ENCODE measurements at places on chromosomes 16 and 17.

DNA sequence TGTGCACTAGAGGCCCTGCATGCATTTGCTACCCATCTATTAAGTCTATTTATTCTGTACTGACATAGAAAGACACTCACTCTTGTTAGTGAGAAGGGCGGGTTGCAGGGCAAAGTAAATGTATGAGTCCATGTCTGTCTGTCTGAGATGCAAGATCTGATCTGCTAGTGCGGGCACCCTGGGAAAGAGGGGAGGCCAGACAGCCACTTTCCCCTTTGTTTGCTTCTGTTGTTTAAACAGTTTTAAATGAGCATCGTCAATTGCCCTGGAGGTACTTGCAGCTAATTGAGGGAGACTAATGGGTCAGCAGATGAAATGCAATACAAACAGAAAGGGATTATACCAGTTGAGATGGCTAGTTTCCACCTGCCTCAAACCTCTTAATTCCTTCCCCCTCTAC, 24.9 kb downstream of the SCNN1G start:
- no peak for DNase-seq

DNA sequence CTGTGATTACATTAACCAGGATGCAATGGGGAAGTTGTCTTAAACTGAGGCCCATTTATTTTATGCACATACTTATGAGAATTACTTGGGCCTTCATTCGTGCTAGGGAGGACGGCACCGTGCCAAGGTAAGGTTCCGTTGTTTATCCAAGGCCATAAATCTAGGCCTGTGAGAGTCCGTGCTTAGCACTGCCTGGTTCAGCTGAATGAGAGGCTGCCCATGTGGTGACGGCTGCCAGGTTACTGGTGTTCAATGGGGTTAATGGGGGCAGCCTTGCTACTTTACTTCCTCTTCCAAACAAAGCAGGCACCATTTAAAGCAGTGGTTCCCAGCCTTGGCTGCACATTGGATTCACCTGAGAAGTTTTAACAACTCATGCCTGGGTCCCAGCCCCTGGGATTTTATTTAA, 135.1 kb upstream of the NOL11 start:
- no peak for DNase-seq

- no peak for DNase-seq
These were observed 320.8 kb downstream of the XYLT1 start for GRCh38 chr16:17149904-17150483.

- DNase-seq = no peak
These were observed 28.6 kb upstream of the TVP23A start for GRCh38 chr16:10847176-10847575.

DNA sequence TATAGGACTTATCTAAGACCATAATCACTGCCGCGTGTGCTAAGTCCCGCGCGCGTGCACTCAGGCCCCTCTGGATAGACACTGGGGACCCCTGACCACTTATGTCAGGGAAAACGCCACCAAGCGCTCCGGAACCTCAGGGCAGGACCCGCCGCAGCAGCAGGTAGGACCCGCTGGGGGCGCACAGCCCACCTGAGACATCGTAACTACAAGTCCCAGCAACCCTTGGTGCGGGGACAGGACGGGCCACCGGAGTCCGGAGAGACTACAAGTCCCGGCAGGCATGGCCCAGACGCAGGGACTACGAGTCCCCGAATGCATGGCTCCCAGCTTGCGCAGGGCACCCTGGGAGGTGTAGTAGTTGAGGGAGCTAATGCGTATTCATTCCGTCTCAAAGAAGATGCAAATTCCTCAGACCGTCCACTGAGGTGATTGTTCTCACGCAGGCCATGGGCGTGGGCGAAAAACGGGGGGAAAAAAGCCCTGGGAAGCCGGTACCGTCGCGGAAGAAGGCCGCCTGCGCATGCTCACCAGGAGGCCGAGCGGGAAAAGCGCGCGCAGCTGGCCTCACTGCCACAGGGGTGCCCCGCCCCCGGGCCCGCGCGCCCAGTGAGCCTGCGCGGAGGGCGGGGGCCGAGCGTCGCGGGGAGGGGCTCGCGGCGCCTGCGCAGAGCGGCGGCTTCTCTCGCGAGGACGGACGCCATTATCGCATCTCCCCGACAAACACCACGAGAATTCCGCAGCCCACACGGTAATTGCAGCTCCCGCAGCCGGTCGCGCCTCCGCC, at the start of gene BANP:
BANP (plus strand) TSS at position 670 of the 787 bp plus-strand sequence. CDS start 23,682 bp downstream, outside the sequence.
- peak; percentile 98 for DNase-seq

- DNase-seq = no peak
These were observed 97.6 kb upstream of the TMEM132E start for GRCh38 chr17:34481779-34482178.

GRCh38 chr17:7137171-7137943, 22.7 kb upstream of the ASGR2 start:
- DNase-seq = peak; percentile 41

GRCh38 chr16:49544828-49545227, 171.2 kb downstream of the C16orf78 start:
- no peak for DNase-seq

- no peak for DNase-seq
These were observed 2.9 kb downstream of the C16orf90 start for GRCh38 chr16:3492356-3492755.

Measured in left ventricle myocardium superior (tissue), 1 donor.